PC-9 (cell line): ENCODE measurements at places on chromosomes 5 and 9. TPM values are rescaled to one million over a fixed set of nuclear protein-coding genes. Genes with fewer than 3 reads are reported as not detected.

- no peaks in the 10 kb centered on the region for H3K27me3 ChIP-seq
- H3K4me1 ChIP-seq = peaks cover 18% of the 10 kb centered on the region
- DNase-seq = no peak
- H3K36me3 ChIP-seq = no peaks in the 10 kb centered on the region
- no peak overlapping the region for H3K27ac ChIP-seq
- H3K4me3 ChIP-seq = no peak overlapping the region
These were observed 4.5 kb downstream of the SLC36A1 start for GRCh38 chr5:151451626-151452520.

Gene CCL19
- not detected in 2 replicates for total RNA-seq

- no peak overlapping the region for H3K27ac ChIP-seq
- no peaks in the 10 kb centered on the region for H3K36me3 ChIP-seq
- no peaks in the 10 kb centered on the region for H3K4me1 ChIP-seq
- peaks cover 6% of the 10 kb centered on the region; the same call in 1 of the 2 replicates for H3K27me3 ChIP-seq
- DNase-seq = peak; percentile 59
- H3K4me3 ChIP-seq = no peak overlapping the region
These were observed 7.3 kb upstream of the ANXA6 start for GRCh38 chr5:151164687-151165392.

DNA sequence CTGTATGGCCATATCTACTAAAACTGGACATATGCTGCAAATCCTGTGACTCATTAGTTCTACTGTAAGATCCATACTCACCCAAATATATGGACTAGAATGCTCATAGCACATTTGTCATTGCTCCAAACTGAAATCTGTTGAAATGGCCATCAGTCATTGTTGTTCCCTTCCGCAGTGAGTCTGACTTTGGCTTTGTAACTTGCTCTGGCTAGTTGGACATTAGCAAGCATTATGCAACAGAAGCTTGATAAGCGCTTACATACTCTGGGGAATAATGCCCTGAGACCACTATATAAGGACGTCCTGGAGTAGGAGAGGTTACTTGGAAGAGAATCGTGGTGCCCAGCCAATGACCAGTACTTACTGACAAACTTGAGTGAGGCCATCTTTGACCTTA, 9.0 kb downstream of the KIAA1958 start:
- no peak for DNase-seq
- no peak overlapping the region for H3K4me3 ChIP-seq
- H3K27me3 ChIP-seq = no peaks in the 10 kb centered on the region
- H3K27ac ChIP-seq = no peak overlapping the region
- no peaks in the 10 kb centered on the region for H3K4me1 ChIP-seq
